Activated T-cell treated with anti-CD3 and anti-CD28 coated beads for 1 hour (primary cell): ENCODE measurements at places on chromosomes 6 and 20.

DNA sequence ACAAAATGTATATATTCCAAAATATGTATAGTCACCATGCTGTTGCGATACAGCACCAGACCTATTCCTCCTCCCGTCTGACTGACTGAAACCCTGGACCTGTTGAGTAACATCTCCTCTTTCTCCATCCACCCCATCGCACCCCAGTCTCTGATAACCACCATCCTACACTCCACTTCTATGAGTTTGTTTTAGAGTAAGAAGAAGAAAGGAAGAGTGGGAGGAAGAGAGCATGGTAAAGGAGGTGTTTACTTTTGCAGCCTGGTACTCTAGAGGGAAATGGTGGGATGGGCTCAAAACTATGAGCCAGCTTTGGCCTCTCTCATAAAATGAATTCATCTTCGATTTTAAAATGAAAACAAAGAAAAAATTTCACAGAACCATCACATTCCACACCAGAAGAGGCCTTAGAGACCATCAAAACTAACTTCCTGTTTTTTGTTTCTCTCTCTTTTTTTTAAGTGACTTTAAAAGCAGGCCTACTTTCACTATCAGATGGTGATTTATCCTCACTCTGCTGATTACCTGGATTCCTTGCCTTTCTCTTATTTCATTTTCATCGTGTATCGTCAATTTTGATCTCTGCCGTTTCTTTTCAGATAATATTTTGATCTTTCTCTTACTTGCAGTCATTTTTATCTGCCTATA, 16.8 kb upstream of the FUCA2 start:
- no peak for DNase-seq

GRCh38 chr6:144725736-144726522, 440.8 kb downstream of the UTRN start:
- no peak for DNase-seq

DNA sequence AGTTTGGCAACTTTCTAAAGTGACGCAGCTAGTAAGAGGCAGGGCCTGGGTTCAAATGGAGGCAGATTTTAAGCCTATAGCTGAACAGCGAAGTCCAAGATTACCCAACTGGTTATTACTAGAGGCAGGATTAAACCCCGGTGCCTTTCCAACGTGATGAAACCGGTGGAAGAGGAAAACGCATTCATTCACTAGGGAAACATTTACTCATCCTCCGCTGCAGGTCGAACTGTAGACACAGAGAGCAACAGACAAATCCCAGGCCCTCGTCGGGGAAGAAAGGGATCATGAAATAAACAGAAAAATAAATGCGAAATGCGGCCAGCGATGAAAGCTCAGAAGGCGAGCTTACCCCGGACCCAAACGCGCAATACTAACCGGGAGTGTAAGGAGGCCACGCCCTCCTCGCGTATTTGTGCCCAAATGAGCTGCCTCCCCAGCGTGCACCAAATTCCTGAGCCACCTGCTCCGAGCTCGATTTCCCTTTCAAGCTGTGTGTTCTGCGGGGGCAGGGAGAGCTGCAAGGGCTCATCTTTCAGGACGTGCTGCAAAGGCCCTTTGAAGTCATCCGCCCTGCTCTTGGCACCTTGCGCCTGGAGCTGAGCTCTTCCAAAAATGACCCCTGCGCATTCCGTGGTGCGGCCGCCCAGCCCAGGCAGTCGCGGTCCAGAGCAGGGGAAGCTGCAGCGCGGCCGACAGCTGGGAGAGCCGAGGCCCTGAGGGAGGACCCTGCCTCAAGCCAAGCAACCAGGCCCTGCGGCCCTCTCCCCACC, 46.9 kb downstream of the PDYN start:
- DNase-seq, result no peak

DNA sequence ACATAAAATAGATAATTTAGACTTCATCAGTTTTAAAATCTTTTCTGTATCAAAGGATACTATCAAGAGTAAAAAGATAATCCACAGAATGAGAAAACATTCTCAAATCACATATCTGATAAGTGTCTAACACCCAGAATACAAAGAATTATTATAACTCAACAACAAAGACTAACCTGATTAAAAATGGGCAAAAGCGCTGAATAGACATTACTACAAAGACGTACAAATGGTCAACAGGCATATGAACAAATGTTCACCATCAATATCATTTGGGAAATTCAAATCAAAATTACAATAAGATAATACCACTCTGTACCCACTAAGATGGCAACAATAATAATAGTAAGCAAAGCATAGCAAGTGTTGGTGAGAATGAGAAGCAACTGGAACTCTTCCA, 503.8 kb downstream of the CDH26 start:
- no peak for DNase-seq

- no peak for DNase-seq
Measured at GRCh38 chr6:149043476-149044130, 273.9 kb upstream of the TAB2 start.

DNA sequence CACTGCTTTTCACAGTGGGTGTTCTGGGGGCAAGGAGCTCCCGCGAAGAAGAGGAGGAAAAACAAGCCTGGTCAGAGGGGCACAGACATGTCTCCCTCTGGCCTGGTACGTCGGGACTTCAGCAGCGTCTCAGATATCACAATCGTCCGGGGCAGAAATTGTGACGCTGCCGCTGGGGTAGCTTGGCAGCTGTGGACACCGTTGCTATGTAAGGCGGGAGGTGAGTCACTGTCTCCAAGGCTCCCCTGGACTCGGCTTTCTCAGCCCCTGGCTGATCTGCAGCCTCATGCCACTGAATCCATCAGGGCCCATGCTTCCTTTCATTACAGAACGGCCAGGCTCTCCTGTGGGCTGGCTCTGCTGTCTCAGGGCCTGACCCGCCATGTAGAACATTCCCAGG, 98.7 kb downstream of the SULF2 start:
- no peak for DNase-seq

GRCh38 chr6:52253494-52253893, 9.2 kb upstream of the IL17F start:
- DNase-seq, result no peak
